Gastrocnemius medialis (tissue), 4 donors: ENCODE measurements at places on chromosomes 6 and 20. TPM values are rescaled to one million over a fixed set of nuclear protein-coding genes. Genes with fewer than 3 reads are reported as not detected.
A peak's percentile ranks its signal among the peaks of the same experiment; 100 is the strongest.

SYTL3 gene
- total RNA-seq = 10.1 TPM

CALHM4 gene
- not detected for total RNA-seq

LY6G6F gene
- total RNA-seq = not detected

TNXB gene
- total RNA-seq = 33.2 TPM

JPH2 gene
- total RNA-seq = 47.6 TPM

METTL24 gene
- total RNA-seq = not detected

PPP1R11 gene
- total RNA-seq = 72.4 TPM

TMEM74B gene
- total RNA-seq = not detected

- H3K4me1 ChIP-seq = peaks cover 17% of the 10 kb centered on the region
- peak overlapping the region; percentile 48 for H3K27ac ChIP-seq
- no peaks in the 10 kb centered on the region for H3K36me3 ChIP-seq
- H3K27me3 ChIP-seq = no peaks in the 10 kb centered on the region
- H3K4me3 ChIP-seq = no peak overlapping the region
These were observed 501.4 kb downstream of the BCKDHB start for GRCh38 chr6:80607811-80608391.

DNA sequence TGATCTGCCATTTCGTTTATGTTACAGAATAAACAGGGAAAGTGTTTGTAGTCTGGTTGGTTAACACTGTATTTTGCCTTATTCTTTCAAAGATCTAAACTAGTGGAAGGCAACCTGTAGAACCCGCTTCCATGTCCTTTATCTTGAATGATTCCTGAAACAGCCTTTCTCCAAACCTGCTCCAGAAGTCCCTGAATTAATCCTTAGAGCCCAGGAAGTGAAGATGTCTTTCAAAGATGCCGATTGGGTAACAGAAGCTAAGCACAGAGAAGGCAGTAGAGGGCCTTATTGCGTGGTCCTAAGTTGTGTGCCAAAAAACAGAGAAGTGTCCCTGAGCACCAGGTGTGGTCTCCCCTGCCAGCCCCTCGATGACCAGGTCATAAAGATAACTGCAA is 19.2 kb upstream of the ZSCAN16 start:
- no peaks in the 10 kb centered on the region for H3K4me1 ChIP-seq
- DNase-seq = no peak
- peak overlapping the region; percentile 94 for H3K4me3 ChIP-seq
- peak overlapping the region; percentile 82 for H3K27ac ChIP-seq
- no peaks in the 10 kb centered on the region for H3K36me3 ChIP-seq

DNA sequence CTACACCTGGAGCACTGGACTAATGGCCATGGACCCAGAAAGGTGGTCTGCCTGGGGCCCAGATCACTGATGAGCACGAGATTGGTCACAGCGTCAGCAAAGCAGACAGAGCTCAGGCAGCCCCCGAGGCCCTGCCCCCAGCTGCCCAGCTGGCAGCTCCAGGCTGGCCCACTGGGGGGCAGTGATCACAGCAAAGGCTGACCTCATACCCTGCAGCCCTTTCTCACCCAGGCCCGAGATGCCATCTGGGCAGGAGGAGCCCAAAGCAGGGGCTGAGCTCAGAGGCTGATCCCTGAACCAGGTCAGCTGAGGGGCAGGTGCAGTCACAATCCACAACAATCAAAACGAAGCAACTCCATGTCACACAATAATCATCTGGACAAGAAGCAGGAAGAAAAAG is 4.1 kb downstream of the MAP1LC3A start:
- peaks cover 10% of the 10 kb centered on the region for H3K4me1 ChIP-seq
- H3K4me3 ChIP-seq = no peak overlapping the region
- no peak overlapping the region for H3K27ac ChIP-seq
- no peaks in the 10 kb centered on the region for H3K36me3 ChIP-seq

- H3K4me1 ChIP-seq = peaks cover 36% of the 10 kb centered on the region
- H3K27ac ChIP-seq = peak overlapping the region; percentile 99
- no peaks in the 10 kb centered on the region for H3K27me3 ChIP-seq
- peak overlapping the region; percentile 76 for H3K4me3 ChIP-seq
These were observed 1.4 kb downstream of the TFEB start for GRCh38 chr6:41733707-41734665.

DNA sequence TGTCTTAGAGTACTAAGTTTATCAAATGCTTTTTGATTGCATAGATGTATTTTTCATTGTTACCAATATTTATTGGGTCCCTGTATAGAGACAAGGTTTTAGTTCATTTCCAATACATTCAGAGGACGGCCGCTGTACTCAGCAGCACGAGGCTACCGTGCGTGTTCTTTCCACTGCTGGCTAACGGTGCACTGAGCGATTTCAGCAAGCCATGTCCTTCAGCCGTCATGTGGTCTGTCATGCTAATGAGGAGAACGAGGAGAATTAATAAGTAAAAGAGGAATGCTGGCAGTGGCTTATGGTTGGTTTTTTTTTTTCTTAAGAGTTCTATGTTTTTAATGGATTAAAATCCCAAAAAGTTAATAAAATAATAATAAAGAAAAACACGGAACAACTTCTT is 253.6 kb downstream of the ARID1B start:
- H3K36me3 ChIP-seq = no peaks in the 10 kb centered on the region
- H3K27me3 ChIP-seq = no peaks in the 10 kb centered on the region
- H3K4me1 ChIP-seq = peaks cover 34% of the 10 kb centered on the region

DNA sequence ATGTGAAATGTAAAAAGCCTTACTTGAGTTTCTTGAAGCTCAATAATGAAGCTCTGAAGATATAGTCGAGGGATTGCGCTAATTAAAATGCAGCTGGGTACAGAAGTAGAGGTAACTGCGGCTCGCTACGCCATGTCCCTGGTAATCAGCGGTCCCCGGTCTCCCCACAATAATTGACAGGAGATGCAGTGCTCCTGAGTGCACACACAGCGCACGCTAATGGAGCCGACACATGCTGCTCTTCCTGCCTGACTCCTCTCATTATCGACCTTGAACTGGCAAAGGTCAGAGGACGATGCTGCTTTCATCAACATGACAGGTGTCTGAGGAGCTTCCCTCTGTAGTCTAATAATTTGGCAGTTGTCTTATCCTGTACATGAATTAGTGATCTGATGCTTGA is 365.9 kb downstream of the RNF144B start:
- no peaks in the 10 kb centered on the region for H3K4me1 ChIP-seq
- no peak overlapping the region for H3K4me3 ChIP-seq
- H3K36me3 ChIP-seq = no peaks in the 10 kb centered on the region

DNA sequence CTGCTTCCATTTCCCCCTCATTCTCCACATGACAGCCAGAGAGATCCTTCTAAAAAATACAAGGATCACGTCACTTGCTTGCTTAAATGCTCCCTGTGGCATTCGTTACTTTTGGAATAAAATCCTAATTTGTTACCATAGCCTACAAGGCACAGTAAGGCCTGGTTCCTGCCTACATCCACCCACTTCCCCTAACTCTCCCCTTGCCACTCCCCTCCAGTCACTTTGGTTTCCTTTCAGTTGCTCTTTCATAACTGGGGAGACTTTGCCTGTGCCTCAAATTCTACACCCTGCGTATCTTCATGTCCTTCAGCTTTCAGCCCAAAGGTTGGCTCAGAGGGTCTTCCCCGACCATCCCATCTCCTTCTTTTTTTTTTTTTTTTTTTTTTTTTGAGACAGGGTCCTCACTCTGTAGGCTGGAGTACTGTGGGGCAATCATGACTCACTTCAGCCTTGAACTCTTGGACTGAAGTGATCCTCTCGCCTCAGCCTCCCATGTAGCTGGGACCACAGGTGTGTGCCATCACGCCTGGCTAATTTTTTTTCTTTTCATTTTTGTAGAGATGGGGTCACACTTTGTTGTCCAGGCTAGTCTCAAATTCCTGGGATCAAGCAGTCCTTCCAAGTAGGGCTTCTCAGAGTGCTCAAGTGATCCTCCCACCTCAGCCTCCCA is 12.5 kb downstream of the ID1 start:
- H3K27me3 ChIP-seq = no peaks in the 10 kb centered on the region
- H3K27ac ChIP-seq = no peak overlapping the region
- DNase-seq = no peak
- H3K36me3 ChIP-seq = no peaks in the 10 kb centered on the region

DNA sequence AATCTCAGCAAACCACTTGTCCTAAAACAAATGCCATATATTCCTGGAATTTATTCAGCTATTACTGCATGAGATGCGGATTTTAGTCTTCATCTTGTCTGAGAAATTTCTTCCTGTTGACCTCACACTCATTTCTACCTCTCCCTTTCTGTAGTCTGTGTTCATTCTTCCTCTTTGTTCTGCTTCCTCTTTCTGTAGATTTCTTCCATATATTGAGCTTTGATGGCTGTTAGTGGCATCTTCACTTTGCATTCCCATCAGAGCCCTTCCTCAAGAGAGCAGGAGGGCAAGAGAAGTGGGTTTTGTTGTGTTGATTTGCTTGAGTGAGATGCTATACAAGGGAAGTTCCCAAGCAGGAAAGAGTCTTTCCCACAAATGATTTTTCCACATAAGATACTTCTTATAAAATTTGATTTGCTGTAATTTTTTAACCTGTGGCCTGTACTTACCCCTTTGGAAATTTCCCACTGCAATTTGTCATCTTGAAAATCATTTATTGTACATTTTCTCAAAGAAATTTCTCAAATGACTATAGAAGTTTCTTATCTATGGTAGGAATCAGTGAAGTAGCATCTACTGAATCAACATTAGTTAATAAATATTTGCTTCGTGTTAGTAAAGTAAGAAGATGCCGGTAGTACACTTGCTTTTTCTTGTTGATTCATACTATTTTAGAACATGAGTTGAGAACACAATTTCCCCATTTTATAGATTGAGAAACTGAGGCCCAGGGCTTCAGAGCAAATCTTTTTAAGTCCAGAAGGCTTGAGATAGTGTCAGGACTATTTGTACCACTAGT is 43.8 kb downstream of the MAP3K4 start:
- H3K4me1 ChIP-seq = peaks cover 13% of the 10 kb centered on the region
- DNase-seq = no peak
- no peak overlapping the region for H3K4me3 ChIP-seq
- H3K36me3 ChIP-seq = no peaks in the 10 kb centered on the region
- no peaks in the 10 kb centered on the region for H3K27me3 ChIP-seq

- no peak overlapping the region for H3K27ac ChIP-seq
- H3K27me3 ChIP-seq = no peaks in the 10 kb centered on the region
- H3K4me3 ChIP-seq = no peak overlapping the region
- H3K4me1 ChIP-seq = peaks cover 16% of the 10 kb centered on the region
These were observed 78.1 kb downstream of the CBFA2T2 start for GRCh38 chr20:33567949-33568348.

DNA sequence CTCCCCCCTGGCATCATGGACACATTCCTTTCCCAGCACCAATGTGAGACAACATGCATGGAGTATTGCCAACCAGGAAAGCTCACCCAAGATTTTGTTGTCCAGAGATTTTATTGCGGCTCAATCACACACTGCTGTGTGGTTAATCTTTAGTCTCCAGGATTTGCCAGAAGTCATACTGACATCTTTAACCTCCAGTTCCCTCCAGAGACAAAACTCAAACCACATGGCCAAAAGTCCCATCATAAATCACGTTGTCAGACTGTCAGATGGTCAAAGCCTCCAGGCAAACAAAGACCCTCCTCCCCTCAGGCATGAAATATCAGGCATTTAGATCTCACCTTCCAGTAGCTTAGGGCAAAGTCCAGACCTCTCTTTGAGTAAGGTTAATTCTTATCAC is 97.3 kb upstream of the OPRM1 start:
- no peaks in the 10 kb centered on the region for H3K36me3 ChIP-seq
- H3K4me1 ChIP-seq = no peaks in the 10 kb centered on the region
- no peak for DNase-seq
- no peak overlapping the region for H3K4me3 ChIP-seq
- H3K27ac ChIP-seq = no peak overlapping the region

DNA sequence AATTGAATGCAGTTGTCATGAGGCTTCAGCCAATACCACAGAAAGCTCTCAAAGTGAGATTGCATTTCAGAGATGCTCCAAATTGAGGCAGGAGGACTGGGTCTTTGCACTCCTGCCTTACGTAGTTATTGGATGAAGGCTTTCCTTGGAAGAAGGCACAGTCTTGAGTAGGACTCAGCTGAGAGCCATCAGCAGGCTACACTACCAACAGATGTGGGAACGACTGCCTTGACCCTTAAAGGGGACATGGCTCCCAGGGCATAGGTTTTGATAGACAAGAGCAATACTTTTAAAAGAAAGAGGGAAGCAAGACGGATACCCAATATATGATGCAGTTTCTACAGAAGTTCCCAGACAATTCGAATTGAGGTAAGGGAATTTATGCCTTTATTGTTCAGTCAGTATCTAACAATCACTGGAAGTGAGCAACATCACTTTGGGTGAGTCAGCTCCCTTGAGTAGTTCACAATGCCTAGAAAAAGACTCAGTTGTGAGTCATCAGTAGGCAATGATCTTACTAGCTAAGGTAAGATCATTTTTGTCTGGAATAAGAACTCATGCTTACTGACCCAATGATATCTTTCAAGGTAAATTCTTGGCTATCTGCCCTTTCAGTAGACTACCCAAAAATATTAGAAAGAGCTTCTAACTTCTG is 390.8 kb downstream of the GJA1 start:
- no peaks in the 10 kb centered on the region for H3K36me3 ChIP-seq
- no peaks in the 10 kb centered on the region for H3K27me3 ChIP-seq
- no peak overlapping the region for H3K27ac ChIP-seq
- no peak for DNase-seq
- no peak overlapping the region for H3K4me3 ChIP-seq
- H3K4me1 ChIP-seq = no peaks in the 10 kb centered on the region

DNA sequence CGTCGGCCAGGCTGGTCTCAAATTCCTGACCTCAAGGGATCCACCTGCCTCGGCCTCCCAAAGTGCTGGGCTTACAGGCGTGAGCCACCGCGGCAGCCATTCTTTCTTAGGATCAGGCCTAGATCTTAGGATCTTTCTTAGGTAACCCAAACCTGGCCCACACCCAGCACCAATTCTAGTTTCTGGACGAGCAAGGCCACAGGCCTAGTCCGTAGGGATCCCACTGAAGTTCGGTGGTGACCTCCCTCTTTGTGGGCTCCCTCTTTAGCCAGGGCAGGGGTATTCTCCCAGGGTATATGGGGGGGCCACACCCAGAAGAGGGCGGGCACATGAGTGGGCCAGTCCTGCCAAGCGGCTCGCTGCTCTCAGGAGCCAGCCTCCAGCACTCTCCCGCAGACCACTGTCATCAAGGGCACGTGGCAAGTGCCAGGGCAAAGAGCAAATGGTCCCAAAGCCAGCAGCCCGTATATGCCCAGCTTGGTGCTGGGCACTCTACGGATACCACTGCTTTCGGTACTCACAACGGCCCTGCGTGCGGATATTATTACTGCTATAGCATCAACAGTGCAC is 6.5 kb downstream of the PXDC1 start:
- no peaks in the 10 kb centered on the region for H3K36me3 ChIP-seq
- H3K4me1 ChIP-seq = peaks cover 96% of the 10 kb centered on the region
- H3K27ac ChIP-seq = peak overlapping the region; percentile 96
- no peaks in the 10 kb centered on the region for H3K27me3 ChIP-seq

GRCh38 chr20:38123021-38123587 is 42.0 kb downstream of the TGM2 start:
- H3K27me3 ChIP-seq = no peaks in the 10 kb centered on the region
- no peak overlapping the region for H3K27ac ChIP-seq
- H3K4me3 ChIP-seq = no peak overlapping the region
- H3K36me3 ChIP-seq = no peaks in the 10 kb centered on the region
- DNase-seq = no peak

GRCh38 chr6:128471907-128472306 is 48.5 kb downstream of the PTPRK start:
- no peaks in the 10 kb centered on the region for H3K4me1 ChIP-seq
- H3K36me3 ChIP-seq = no peaks in the 10 kb centered on the region
- H3K27me3 ChIP-seq = no peaks in the 10 kb centered on the region
- H3K27ac ChIP-seq = no peak overlapping the region

- no peak overlapping the region for H3K4me3 ChIP-seq
- H3K27ac ChIP-seq = no peak overlapping the region
- DNase-seq = no peak
These were observed 39.2 kb upstream of the CHMP4B start for GRCh38 chr20:33771938-33772337.

GRCh38 chr6:63816982-63817436 is 181.4 kb downstream of the PHF3 start:
- no peaks in the 10 kb centered on the region for H3K4me1 ChIP-seq
- no peaks in the 10 kb centered on the region for H3K36me3 ChIP-seq
- DNase-seq = no peak
- H3K27me3 ChIP-seq = no peaks in the 10 kb centered on the region
- no peak overlapping the region for H3K4me3 ChIP-seq
